ENCODE measurements at places on chromosomes 2 and 18.
A peak's percentile ranks its signal among the peaks of the same experiment; 100 is the strongest.

GRCh38 chr2:9308186-9308955 lies 101.8 kb downstream of the ASAP2 start:
- peak; percentile 73 for DNase-seq

- peak; percentile 58 for DNase-seq
Observed at GRCh38 chr2:84631047-84631446, 114.7 kb downstream of the DNAH6 start.

GRCh38 chr18:79928563-79928960 lies 22.9 kb downstream of the SLC66A2 start:
- no peak for DNase-seq

DNA sequence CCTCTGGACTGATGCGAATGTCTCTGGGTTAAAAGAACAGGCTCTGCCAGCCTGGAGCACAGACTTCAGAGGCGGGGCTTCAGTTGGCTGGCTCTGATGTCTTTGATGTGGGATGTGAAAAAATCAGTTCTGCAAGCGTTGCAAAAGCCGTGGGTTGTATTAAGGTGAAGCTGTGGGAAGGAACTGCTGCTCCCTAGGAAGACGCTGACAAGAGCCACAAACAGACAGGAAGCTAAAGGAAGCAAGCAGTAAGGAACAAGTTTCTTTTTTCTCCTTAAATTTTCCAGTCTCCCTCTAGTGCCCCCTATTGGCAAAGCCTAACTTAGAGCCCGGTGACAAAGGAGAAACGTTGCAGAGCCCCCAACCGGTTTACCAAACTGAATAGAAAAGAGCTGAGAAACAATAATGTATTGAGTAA lies 239.0 kb downstream of the CCDC178 start:
- DNase-seq, result peak; percentile 30

- peak; percentile 61 for DNase-seq
Observed at GRCh38 chr18:56748698-56749268, 97.6 kb downstream of the WDR7 start.

Data from GM23248 (cell line).